ENCODE measurements at places on chromosomes 1 and 21.

GRCh38 chr1:245550720-245551043 is 395.9 kb downstream of the KIF26B start:
- DNase-seq = no peak

GRCh38 chr1:113192980-113193379 is 120.0 kb downstream of the LRIG2 start:
- DNase-seq = no peak

GRCh38 chr1:153152481-153152880 is 1.8 kb upstream of the SPRR2G start:
- DNase-seq = no peak

DNA sequence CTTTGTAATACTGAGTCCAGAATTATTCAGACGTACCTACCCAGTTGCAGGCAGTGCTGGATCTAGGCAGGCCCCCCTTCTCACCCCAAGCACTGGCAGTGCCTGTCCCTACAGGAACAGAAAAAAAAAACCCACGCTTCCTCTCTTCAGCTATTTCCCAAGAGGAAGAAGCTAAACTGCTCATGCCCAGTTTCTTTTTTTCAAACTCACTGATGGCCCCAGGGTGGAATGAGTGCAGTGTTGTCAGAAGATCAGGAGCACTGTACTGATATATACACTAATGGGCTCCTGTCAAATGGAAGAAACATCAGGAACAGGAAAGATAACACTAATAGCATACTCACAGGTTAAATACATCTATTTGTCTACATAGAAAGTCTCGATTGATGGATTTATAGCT is 28.2 kb upstream of the DOCK7 start:
- DNase-seq = no peak

DNA sequence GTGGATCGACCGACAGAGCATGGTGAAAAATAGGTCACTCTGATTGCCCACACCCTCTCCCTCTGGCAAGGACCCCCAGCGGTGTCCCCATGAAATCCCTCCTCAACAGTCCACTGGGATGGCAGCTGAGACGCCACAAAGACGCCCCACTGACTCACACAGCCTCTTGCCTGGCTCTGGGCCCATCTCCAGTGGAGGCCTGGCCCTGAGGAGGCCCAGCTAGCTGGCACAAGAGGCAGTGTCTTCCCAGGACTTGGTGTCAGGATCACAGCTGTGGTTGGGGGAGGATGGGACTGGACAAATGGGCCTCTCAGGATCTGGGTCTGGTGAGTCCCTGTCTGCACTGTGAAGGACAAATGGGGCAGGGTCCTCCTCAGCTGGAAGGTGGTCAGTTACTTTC is 4.6 kb downstream of the ALX3 start:
- no peak for DNase-seq

- DNase-seq = peak; percentile 43
These were observed 23.1 kb downstream of the KIAA0040 start for GRCh38 chr1:175169286-175170018.

All from NCI-H748 treated with DMSO at 0.1 percent for 48 hours (cell line).